Suppressor macrophage (primary cell): ENCODE measurements at places on chromosomes 11 and 22.
A peak's percentile ranks its signal among the peaks of the same experiment; 100 is the strongest.

DNA sequence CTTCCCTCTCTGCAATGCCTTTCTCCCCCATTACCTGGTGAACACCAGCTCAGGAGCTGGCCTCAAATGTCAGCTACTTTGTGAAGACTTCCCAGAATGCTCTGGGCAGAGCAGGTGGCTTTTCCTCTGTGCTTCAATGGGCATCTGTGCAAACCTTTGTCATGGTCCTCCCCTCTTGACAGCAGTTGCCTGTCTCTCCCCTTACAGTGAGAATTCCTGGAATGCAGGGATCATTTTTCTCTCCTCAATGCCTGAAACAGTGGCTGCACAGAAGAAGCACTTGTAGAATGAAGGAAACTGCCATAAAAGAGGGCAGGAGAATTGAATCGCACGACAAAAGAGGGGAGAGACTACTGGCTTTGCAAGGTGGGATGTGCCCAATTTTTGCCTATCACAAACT is 92.8 kb upstream of the NARS2 start:
- no peak for DNase-seq

- no peak for DNase-seq
Measured at GRCh38 chr11:69542314-69543168, 61.1 kb downstream of the LINC01488 start.

DNA sequence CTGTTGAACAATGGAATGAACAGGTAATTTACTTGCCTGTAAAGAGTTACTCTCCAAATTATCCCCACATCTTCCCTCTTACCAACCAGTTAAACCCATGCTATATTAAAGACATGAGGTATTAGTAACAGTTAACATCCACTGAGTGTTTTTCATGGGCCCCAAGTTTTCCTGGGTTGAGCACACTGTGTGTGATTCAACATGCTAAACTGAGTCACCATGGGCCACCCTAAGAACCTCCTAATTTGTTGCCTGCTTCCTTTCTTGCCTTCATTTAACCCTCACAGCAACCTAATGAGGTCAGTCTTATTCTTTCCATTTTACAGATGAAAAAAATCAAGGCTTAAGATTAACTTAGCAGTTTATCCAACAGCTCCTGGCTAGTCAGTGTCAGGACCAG is 51.0 kb downstream of the GALNT18 start:
- no peak for DNase-seq

- DNase-seq: no peak
Measured at GRCh38 chr11:46711303-46711702, 7.7 kb upstream of the F2 start.

GRCh38 chr11:11659567-11660362 is 38.0 kb upstream of the GALNT18 start:
- no peak for DNase-seq

DNA sequence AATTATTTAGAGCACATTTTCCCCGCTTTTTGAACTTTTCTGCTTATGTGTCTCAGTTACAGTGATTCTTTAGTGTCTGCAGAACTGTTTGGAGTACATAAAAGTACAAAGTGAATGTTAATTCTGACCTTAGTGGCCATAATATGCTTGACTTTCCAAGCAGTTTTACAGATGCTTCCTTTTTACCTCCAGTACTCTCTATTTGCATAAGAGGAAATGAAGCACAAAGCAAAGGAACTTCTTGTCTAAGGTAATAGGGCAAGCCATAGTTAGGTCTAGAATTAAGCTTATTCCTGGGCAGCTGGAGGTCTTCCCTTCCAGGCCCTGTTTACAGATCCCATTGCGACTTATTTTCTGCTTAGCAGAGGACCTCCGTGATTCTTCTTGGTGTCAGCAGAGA is 3.6 kb downstream of the GTPBP1 start:
- no peak for DNase-seq

DNA sequence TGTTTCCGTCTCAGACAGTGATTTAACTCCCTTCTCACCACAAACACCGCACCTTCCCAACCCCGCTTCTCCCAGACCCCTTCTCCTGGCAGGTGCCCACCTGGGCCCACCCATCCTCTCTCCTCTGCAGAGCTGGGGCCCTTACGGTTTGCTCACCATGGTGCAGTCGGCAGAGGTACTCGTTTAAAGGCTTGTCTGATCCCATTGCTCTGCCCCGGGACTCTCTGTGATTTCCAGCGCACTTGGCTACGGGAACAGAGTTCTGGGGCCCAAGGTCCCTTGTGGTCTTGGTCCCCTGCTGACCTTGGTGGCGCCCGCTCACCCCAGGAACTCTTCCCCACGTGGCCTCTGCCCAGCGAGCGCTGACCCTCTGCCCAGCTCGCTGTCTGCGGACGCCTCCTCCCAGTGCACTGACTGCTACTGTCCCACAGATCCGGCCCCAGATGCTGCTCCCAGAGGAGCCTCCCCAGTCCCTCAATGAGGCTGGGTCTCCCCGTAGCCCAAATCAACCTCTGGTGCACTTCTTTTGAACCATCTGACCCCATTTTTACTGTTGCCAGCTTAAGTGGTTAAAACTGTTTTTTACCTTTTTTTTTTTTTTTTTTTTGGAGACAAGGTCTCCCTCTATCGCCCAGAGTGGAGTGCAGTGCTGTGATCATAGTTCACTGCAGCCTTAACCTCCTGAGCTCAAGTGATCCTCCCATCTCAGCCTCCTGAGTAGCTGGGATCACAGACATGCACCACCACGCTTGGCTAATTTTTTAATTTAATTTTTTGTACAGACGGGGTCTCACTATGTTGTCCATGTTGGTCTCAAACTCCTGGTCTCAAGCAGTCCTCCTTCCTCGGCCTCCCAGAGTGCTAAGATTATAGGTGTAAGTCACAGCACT is 21.3 kb upstream of the CTSD start:
- no peak for DNase-seq

DNA sequence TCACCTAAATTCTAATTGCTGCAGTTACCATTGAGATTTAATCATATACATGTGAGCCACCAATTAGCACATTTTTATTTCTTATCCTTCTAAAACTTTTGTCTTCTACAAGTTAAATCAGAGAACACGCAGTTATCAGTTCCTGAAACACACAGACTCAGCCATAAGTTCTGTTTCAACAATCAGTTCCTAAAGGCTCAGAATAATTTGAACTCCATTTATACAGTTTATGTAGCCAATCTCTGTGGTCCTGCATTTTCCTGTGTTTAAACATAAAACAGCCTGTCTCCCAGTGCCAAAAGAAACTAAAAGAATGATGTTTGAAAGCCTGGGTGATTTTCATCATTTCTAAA is 2.9 kb downstream of the PLAAT3 start:
- DNase-seq: no peak

DNA sequence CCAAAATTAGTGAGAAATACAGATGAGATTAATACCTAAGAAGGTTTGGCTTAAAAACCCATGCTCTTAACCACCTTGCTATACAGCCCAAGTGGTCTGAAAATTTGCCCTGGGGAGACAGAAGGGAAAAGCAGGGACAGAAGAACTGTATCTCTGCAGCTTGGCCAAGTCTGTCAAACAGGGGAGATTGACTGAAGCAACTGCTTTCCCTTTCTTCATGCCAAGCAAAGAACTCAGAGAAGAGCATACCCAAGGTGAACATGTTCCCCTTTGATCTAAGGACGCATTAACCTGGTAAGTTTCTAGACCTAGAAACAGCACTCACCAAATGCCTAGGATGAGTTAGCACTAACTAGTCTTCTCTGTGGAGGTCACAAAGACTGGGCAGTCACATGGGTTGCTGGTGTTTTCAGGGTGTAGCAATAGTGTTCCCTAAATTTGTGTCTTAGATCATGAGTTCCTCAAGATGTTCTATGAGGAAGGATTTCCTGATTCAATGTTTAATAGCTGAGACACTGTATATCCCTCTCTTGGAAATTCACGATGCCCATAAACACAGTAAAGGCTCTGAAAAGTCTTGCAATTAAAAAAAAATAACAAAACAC is 75.6 kb upstream of the GRAMD1B start:
- DNase-seq: peak; percentile 47

GRCh38 chr11:88301488-88302140 is 35.9 kb downstream of the CTSC start:
- no peak for DNase-seq

GRCh38 chr11:56716379-56716854 is 17.5 kb downstream of the OR9G1 start:
- no peak for DNase-seq

DNA sequence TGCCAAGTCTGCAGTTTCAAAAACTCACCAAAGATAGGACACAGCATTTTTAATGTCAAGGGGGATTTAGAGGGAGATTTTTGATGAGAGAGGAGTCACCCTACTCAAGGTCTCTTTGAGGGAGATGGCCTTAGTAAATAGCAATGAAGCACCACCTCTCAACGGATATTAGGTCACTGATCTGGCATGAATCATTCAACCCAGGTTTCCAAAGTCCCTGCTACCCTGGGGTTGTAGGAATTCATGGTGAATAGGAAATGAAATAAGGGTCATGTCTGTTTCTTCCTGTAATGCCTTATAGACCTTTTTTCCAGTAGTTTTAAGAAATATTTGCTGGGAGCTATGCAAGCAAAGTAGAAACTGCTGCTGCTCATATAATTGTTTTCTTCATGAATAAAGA is 2154.9 kb downstream of the LRRC4C start:
- no peak for DNase-seq

DNA sequence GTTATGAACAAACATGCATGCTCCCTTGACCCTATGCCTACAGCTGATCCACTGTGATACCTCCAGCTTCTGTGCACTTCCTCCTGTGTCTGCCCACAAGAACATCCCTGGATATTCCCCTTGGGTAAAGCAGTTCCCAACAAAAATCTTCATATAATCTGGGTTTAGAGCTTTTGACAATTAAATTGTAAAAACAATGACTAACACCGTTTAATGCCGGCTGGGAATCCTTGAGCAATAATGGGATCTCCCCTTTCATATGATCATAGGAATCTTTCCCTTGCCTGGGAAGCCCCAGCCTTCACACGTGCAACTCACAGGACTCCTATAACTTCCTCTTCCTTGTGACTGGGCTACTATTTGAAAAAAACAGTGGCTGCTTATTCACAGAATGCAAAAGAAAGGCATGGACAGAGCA is 6.3 kb upstream of the ZC3H12C start:
- DNase-seq: peak; percentile 89

DNA sequence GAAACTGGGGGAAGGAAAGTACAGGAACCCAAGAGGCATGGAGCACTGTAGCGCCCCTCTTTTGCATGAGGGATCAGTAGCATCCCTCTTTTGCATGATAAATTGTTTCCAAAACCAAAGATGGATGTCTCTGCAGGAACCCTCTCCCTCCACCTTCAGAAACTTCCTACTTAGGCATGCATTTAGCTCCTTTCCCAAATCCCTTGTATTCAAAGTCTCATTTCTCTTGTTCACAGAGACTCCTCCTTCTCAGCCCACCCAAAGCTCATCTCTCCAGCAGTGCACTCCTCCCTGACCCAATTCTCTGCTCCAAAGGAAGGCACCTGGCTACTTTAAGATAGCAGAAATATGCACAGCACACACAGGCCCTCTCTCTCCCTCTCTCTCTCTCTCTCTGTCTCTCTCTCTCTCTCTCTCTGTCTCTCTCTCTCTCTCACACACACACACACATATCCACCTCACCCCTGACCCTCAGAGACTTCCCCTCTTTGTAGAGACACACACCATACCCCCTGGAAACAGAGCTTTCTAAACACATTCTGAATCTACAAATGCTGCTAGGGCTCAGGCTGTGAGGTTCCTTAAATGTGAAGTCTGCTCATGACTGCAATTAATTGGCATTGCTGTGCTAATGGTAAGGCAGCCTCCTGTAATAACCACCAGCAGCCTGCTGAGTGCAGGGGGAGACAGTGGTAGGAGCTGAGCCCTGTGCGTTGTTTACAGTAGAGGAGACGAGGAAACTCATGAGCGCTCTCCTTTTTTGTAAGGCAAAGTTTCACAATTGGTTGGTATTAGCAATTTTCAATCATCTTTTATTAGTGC is 519.6 kb downstream of the NTM start:
- DNase-seq: no peak
